Stimulated activated naive CD4-positive, alpha-beta T cell treated with Interleukin-2 at 50 U/mL for 16 hours (primary cell): ENCODE measurements at places on chromosomes 16 and 17.

GRCh38 chr17:58969612-58970011, 137.1 kb downstream of the TRIM37 start:
- no peak for DNase-seq

DNA sequence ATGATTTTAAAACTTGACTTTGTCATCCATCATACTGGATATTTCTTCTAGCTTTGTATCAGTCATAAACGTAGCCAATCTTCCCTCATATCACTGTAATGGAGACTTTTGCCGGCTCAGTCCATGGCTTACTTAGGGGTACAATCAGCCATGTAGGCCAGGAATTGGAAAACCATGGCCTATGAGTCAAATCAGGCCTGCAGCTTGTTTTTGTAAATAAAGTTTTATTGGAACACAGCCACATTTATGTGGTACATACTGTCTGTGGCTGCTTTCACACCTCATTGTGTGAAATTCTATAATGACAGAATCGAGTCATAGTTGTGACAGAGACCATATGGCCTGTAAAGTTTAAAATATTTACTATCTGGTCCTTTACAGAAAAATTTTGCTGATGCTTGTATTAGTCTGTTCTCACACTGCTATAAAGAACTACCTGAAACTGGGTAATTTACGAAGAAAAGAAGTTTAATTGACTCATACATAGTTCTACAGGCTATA, 64.5 kb upstream of the CDH13 start:
- no peak for DNase-seq

DNA sequence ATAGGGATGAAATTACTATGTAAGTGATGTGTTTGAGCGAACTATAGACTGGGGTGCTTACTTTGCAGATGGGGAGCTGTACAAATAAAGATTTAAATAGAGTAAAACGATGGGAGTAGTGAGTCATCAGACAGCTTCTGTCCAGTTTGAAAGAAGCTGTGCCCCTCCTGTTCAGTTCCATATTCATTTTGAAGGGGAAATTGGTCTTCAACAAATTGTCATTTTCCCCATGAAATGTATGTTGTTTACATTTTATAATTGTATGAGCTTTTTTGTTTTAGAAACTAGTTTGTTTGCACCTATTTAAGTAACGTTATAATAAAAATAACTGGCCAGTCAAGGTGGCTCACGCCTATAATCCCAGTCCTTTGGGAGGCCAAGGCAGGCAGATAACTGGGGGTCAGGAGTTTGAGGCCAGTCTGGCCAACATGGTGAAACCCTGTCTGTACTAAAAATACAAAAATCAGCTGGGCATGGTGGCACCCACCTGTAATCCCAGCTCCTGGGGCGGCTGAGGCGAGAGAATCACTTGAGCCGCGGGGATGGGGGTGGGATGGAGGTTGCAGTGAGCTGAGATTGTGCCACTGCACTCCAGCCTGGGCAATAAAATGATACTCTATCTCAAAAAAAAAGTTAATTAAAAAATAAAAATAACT, 20.2 kb downstream of the SEC14L1 start:
- no peak for DNase-seq

- no peak for DNase-seq
These were observed 120.2 kb upstream of the HS3ST2 start for GRCh38 chr16:22693638-22694340.
